AG04449 (cell line): ENCODE measurements at places on chromosomes 5 and 9.

GRCh38 chr5:139181322-139181730, 16.8 kb downstream of the SIL1 start:
- DNase-seq: no peak

DNA sequence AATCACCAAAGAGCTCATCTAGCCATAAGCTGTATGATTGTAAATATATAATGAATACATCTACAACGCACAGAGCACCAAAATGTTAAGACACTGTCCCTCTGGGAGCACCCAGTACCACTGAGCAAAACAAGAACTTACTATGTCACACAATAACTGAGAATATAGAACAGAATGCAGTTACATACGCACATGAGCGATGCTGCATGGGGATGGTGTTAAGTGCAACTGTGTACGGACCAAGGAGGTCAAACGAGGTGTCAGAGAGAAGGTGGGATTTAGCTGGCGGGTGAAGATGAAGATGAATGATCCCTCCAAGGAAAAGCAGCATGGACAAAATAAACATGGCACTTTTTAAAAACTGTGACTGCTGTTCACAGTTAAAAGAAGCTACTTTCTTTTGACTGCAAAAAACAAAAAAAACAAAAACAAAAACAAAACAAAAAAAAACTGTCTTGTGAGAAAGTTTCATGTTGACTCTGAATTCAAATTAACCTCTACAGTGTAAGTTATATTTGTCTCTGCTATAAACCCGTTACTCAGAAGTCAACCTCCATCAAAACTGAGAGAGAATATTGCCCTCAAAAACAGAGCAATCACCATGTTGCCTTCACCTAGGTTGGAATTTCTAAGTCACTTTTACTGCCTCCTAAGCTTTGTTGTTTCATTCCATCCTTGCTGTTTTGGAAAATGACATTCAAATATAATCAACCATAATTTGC, 169.6 kb upstream of the GNA14 start:
- no peak for DNase-seq

DNA sequence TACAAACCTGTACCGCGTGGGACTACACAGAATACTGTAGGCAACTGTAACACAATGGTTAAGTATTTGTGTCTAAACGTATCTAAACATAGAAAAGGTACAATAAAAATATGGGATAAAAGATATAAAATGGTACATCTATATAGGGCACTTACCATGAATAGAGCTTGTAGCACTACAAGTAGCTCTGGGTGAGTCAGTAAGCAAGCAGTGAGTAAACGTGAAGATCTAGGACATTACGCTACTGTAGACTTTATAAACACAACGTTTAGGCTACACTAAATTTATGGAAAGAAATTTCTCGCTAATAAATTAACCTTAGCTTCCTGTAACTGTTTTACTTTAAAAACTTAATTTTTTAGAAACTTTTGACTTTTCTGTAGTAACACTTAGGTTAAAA, 46.5 kb downstream of the MRPS27 start:
- DNase-seq: no peak

GRCh38 chr5:146921225-146921624, 42.7 kb upstream of the PPP2R2B start:
- no peak for DNase-seq

- no peak for DNase-seq
Observed at GRCh38 chr9:74245866-74246497, 251.2 kb upstream of the RORB start.

- no peak for DNase-seq
Observed at GRCh38 chr9:36204906-36205547, 14.3 kb downstream of the CLTA start.

DNA sequence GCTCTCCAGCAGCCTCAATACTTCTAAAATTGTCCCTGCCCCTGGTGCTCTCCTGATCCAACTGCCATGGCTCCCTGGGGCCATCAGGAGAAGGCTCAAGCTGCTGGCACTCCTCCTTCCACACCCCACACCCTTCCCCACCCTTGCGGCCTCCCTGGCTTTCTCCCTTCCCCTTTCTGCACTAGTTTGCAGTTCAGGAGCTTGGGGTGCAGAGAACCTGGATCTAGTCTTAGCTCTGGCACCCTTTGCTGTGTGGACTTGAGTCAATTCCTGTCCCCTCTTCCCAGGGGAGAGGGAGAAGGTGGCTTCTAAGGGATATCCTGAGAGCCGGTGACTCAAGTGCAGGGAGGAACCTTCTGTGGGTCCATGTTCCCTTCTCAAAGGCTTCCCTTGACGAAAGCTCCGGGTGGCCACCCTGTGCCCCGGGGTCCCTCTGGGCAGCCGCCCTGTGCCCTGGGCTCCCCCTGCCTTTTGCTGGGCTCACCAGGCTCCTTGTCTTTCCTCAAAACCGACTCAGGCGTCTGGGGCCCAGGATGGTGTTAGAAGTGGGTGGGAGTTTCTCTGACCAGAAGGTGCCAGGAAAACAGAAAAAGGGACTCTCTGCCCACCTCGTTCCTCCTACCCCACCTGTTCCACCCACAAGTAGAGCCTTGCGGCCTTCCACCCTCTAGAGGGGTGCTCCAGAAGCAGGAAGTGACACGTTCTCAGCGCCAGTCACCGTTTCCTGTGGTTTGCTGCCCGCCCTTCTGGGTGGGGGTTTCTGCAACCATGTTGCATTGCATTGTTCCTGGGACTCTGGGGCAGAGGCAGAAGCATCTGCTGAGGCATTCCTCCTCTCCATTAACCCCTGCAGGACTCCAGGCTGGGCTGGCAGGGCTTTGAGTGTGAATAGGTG, 15.0 kb downstream of the GLIPR2 start:
- no peak for DNase-seq

- no peak for DNase-seq
Observed at GRCh38 chr5:126516852-126517251, 78.2 kb downstream of the ALDH7A1 start.

- DNase-seq: no peak
Observed at GRCh38 chr9:115524453-115525059, 406.6 kb upstream of the TNC start.

DNA sequence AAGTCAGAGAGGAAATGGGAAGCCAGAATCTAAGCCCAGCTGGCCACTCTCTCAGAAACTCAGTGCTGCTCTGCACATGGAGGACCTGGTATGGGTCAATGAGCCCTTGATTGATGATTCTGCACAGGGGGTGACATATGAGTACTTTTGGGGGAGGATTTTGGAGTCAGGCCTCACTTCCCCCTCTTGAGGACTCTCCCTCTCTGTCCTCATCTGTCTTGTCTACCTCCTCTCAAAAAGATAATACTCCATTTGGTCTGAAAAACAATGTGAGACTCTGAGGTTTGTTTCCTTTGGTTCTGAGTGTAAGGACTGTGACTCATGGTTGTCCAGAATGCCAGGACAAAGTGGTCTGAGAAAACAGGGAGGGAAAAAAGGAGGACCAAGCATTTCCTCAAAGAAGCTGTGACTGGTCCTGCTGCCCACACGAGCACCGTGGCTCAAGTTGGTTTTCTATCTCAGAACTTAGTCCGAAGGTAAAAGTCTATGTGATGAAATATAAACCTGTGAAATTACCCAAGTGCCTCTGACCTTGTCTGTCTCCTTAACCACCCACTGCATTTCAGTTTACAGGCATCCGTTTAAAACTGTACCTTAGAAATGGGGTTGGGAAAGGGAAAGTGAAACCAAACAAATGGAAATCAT, 11.1 kb downstream of the TTC39B start:
- no peak for DNase-seq

GRCh38 chr9:27109621-27110020, 596 bp downstream of the TEK start:
- no peak for DNase-seq

DNA sequence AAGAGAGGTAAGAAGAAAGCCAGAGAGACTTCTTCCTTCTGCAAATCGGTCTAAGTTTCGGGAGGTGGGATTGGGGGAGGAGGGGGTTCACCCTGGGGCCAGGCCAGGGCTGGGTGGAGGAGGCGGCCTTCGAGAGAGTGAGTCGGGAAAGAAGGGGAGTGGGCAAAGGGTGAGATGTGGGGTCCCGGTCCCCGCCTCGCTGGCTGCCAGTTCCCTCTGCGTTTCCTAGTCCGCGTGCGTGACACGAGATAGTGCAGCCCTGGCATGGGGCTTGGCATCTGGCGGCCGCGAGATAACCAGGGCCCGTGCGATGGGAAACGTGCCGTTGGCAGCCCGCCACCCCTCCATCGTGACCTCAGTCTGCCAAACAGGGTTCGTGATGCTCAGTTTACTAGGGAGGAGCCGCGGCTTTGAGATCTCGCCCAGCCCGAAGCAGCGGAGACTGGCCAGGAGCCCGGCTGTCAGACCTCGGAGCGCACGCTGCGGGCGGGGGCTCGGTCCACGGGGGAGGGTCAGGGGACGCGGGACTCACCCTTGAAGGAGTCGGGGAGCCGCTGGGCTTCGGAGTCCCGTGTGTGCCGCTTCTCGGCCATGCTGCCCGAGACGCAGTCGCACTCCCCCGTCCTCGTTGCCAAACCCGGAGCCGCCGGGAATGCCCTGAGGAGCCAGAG, at the start of gene STOM:
Gene STOM, minus strand, starts transcription at position 656 of the 671 bp plus-strand sequence. Its CDS starts 63 bp downstream, at position 593.
- DNase-seq: no peak

GRCh38 chr9:127883959-127884358, 6.5 kb upstream of the AK1 start:
- DNase-seq: no peak

DNA sequence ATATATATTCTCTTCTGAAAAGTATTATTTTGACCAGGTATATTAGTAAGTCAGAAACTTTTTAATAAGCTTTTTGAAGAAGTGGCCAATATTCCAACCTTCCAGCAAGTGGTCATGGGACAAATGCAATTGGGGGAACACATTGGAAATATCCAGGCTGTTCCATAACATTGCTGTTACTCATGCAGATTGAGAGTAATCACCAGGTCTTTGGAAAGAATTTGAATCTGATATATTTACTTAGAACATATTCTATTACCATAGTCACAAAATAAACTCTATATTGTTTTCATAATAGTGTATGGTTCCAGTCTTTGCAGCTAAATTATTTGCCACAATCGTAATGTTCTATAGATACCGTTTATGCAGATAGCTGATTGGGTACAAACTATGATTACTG, 102.8 kb downstream of the TAF11L14 start:
- DNase-seq: no peak

DNA sequence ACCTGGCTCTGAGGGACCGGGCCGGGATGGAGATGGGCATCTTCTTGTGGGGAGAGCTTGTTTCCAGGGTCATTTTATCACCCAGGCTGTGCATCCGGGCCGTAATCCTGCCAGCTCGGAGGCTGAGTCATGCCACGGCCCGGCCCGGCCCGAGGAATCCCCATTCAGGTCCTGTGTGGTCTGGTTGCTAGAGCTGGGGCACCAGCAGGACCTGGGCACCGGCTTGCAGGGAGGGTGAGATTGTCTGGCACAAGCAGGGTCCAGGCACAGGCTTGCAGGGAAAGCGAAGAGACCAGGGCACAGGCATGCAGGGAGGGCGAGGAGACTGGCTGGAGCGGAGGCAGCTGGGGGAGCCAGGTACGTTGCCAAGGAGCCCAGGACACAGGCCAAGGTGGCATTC, 106.8 kb downstream of the RXRA start:
- no peak for DNase-seq

- peak; percentile 7 for DNase-seq
Observed at GRCh38 chr9:3436629-3437420, 89.0 kb downstream of the RFX3 start.

GRCh38 chr5:131854134-131854533, 57.3 kb upstream of the FNIP1 start:
- no peak for DNase-seq
